ENCODE measurements at places on chromosomes 1 and 21.

- DNase-seq = peak; percentile 48
Measured at GRCh38 chr1:235910357-235911299, 43.9 kb upstream of the LYST start.

- DNase-seq = no peak
Measured at GRCh38 chr21:27771938-27772483, 805.1 kb upstream of the ADAMTS5 start.

DNA sequence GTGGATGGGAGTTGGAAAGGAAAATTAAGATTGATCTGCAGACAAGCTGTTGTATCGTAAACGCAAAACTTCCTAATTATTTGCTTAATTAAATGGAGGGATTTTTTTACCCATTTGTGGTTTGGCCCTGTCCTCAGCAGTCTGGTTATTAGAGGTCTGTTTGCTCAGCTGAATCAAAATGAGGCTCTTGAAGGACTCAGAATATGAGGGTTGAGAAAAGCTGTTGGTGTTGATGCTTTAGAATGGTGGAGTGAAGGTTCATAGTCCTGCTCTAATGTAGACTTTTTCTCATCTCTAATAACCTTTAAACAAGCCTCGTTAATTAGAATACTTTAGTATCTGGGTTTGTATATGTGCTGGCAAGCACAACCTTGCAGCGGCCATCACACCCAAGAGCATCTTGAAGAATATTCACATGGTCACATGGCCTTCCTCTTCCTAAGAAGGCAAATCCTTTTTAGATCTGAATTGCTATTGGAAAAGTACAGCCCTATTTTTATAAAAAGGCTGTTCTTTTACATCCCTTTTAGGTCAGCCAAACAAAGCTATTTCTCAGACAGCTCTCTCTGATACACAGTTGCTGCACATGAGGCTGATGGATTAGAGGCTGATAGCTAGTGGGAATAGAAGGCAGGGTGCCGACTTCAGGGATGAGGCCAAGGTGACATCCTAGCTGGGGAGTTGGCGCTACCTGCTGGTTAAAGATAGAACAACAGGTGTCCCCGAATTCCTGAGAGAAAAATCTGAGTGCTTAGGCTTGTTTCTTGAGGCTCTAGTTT, 53.8 kb downstream of the MACF1 start:
- peak; percentile 48 for DNase-seq

DNA sequence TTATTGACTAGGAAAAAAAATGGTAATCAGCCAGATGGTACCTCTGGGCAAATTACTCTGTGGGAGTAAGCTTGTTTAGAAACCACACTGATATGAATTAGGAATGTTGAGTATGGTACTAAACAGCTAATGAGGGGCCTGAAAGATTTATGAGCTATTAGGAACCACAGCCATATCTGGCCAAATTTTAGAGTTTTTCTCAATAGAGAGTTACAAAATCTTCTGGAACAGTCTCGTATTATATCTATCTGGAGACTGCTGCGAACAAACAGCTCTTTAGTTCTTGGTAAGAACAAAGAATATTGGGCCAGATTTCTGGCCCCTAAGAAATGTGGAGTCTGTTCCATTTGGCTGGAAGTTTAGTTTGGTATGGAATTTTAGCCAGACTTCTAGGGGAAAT, 4.9 kb upstream of the PODN start:
- DNase-seq = no peak

- DNase-seq = no peak
Measured at GRCh38 chr1:38138498-38139233, 92.1 kb upstream of the POU3F1 start.

DNA sequence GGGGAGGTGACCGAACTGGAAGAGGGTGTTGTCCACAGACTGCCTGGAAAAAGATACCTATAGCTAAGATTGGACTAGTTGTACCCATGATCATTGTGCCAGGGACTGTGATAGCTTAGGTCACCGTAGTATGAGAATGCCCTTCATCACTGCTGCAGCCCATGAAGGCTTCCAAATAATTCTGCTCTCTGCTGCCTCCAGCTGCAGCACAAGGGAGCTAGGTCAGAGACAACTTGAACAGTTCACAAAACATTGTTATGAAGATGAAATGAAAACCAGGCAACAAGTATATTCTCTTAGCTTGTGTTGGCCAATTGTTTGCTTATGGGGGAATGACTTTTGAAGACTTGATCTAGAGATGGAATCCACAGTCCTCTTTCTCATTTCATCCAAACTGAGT, 246.7 kb downstream of the MRPL39 start:
- no peak for DNase-seq

DNA sequence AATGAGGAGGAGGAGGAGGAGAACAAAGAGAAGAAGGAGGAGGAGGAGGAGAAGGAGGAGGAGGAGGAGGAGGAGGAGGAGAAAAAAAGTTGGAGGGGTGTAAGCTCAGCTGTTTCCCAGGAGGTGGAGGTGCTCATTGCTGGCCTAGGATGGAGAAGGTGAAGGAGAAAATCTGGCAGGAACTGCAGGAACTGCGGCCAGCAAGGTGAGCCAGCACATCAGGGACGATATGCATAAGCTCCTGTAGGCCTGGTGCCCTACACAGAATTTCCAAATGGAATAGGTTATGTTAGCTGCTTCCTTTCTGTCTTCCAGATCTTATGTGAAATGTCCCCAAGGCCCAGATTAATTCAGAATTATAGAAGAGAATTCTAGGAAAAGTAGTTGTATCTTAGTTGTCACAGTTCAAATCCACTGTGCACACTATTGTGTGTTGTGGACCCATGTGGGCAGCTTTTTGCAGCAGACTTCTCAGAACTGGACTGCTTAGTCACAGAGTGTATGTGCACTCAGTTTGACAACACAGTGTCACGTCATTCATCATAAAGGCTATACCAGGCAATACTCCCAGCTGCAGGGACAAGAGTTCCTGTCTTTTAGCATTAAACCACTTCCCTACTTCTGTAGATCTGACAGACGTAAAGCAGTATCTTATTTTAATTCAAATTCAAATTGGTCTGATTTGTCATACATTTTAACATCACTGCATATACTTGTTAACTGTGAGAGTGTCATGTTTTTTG, 303.7 kb downstream of the HLX start:
- no peak for DNase-seq

DNA sequence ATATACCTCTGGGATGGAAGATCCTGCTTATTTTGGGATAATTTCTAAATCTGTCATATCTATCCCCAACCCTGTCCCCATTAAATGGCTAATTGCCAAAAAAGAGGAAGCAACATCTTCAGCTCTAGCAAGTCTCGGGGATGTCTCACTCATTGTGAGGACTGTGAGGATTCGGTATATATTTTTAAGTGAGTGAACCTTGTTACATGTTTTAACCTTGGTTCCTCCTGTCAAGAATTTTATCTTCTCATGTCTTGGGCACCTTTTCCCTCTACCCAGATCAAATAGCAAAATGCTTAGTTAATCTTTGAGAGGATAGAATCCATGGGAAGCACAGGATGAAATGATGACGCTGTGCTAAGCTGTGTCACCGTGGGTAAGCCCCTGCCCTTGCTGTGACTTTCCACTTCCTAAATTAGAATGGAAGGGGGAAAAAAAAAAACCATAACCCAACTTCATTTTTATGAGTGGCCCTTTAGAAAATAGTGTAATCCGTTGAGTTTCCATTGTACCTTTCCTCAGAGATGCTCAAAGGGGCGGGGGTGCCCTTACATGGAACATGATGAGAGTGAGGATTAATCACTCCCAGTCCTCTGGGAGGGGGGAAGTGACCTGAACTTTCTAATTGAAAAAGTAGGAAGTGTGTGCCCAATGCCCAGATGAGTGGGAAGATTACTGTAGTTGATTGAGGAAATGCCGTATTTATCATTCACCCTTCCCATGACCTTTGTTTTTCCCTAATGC, 7.6 kb downstream of the ATP1A1 start:
- DNase-seq = no peak

DNA sequence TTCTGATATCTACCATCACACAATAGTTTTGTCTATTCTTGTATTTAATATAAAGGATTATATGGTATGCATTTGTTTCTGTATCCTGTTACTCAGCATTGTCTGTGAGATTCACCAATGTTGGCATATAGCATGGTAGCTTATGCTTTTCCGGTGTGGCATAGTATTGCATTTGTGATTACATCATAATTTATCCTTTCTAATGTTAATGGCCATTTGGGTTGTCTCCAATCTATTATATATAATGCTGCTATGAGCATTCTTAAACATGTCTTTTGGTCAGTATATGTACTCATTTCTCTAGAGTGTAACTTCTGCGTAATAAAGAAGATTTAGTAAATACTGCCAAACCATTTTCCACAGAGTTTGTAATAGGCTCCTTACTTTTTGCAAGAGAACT, 40.9 kb upstream of the GFI1 start:
- no peak for DNase-seq

DNA sequence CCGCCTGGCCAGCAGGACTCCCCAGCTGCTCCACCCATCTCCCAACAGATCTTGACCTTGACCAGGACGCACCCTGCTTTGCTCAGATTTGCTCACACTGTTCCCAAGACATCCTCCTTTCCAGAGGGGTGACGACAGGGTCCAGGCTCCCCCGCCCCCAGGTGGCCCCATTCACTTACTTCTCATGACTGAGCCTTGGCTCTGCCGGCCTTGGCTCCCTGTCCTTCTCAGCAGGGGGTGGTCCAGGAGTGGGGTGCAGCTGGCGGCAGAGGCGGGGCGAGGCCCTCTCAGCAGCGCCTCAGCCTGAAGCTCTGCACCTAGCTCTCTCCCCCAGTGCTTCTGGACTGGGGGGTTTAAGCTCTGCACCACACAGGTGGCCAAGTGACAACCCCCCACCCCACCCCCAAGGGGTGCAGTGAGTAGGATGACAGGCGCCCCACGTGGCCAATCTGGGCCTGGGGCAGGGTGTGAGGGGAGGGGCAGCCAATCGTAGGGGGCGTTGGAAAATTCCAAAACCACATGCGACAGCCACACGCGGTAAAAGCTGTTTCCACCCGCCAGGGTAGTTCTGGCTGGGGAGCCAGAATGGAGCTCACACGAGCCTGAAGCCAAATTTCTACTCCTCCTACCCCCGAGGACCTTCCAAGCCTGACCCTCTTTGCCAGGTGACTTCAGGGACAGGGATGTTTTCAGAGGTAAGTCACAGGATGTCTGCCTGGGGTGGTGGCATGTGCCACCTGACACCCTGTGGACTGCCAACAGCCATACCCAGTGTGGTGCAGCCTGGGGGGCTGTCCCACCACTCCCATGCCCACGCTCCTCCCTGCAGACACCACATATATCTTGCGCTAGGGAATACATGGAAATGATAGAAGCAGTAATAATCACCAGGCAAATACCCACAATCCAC, 5.6 kb downstream of the RORC start:
- no peak for DNase-seq

GRCh38 chr1:158999316-159000069, 10.2 kb upstream of the IFI16 start:
- DNase-seq = no peak

- no peak for DNase-seq
Measured at GRCh38 chr1:87264976-87265375, 63.7 kb upstream of the LMO4 start.

- no peak for DNase-seq
Measured at GRCh38 chr1:3415260-3416090, 39.0 kb upstream of the ARHGEF16 start.

DNA sequence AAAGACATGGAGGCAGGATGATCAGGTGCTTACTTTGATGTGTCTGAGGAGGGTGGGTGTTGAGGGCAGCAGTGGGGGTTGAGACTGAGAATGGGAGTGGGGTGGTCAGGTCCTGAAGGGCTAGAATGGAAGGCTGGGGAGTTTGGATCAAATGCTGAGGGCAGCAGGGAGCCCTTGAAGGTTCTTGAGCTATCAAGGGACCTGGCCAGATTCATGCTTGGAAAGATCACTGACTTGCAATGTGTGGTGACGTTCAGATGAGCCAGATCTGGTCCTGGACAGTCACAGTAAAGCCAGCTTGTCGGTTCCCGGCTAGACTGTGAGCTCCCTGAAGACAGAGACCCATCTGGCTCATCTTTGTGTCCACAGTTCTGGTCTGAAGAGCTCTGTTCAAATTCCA, 3.8 kb downstream of the EPHB2 start:
- DNase-seq = no peak

GRCh38 chr21:17554679-17555465, 42.0 kb downstream of the CXADR start:
- no peak for DNase-seq

GRCh38 chr1:26862781-26863684, at the start of gene SFN:
Gene SFN (plus strand): TSS chr1:26863149. CDS start chr1:26863213, 64 bp downstream.
- DNase-seq = peak; percentile 58

GRCh38 chr1:235326719-235327558, 1.0 kb downstream of the ARID4B start:
- peak; percentile 53 for DNase-seq

- no peak for DNase-seq
Measured at GRCh38 chr1:201212056-201212455, 21.4 kb downstream of the IGFN1 start.

GRCh38 chr1:2904191-2904590, 102.7 kb upstream of the TTC34 start:
- DNase-seq = no peak

DNA sequence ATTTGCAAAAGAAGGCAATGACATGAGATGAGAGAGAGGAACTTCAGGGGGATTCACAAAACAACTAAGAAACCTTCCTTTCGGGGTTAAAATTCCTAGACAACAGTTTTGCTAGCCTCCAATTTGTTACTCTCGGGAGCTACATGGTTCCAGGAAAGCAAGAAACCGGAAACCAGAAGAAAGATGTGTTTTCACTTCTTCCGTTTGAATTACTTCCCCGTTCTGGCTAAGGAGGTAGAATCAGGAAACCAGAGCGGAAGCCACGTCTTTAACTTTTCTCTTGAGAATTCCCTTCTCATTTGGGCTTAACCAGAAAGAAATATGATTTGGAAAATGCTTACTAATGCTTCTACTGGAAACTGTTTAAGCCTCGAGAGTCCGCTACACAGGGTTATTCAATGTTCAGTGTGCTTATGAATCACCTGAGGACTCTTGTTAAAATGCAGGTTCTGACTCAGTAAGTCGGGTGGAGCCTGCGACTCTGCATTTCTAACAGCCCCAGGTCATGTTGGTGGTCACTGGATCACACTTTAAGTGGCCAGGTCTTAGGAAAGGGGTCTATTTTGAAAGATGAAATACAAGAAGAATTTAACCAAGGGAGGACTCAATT, 43.5 kb upstream of the MCOLN3 start:
- DNase-seq = peak; percentile 6

- no peak for DNase-seq
Measured at GRCh38 chr1:55699228-55699627, 484.1 kb upstream of the USP24 start.

Measured in activated T-cell treated with anti-CD3 and anti-CD28 coated beads for 48 hours (primary cell).